ENCODE measurements at places on chromosomes 5 and 9.
A peak's percentile ranks its signal among the peaks of the same experiment; 100 is the strongest.

DNA sequence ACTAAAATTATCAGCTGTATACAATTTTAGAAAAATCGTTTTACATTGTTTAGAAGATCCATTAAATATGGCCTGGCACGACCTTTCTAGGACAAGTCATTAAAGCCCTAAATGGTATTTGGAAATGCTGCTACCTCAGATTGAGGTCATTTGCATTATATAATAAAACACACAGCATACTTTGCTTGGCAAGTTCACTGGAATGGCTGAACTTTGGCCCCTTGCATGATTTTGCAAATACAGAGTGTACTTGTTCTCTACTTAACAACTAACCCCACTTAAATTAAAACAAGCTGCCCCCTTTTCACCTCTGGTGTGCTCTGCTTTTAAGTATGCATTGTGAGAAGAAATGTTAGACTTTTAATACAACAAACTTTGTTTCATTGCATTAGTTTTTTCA, 860.1 kb downstream of the PTPRD start:
- DNase-seq = no peak

DNA sequence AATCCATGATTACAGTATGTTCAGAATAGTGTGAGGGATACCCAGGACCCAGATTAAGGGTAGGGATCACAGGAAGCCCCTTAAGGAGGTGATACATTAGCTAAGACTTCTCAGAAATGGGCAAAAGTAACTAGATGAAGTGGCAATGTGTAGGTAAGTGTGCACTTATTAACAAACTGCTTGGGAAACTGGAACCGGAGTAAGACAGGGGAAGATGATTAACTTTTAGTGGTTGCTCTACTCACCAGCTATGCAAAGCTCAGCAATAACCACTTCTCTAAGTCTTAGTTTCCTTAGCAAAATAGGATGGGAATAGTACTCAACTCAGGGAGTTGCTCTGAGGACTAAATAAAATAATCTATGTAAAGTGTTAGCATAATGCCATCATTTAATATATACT, 182.2 kb downstream of the MCTP1 start:
- no peak for DNase-seq

- no peak for DNase-seq
These were observed 52.5 kb upstream of the CDKN2AIPNL start for GRCh38 chr5:134463991-134464760.

- no peak for DNase-seq
These were observed 508.8 kb downstream of the SEMA5A start for GRCh38 chr5:9037048-9037447.

GRCh38 chr9:109109967-109110328, 9.8 kb downstream of the TMEM245 start:
- no peak for DNase-seq

DNA sequence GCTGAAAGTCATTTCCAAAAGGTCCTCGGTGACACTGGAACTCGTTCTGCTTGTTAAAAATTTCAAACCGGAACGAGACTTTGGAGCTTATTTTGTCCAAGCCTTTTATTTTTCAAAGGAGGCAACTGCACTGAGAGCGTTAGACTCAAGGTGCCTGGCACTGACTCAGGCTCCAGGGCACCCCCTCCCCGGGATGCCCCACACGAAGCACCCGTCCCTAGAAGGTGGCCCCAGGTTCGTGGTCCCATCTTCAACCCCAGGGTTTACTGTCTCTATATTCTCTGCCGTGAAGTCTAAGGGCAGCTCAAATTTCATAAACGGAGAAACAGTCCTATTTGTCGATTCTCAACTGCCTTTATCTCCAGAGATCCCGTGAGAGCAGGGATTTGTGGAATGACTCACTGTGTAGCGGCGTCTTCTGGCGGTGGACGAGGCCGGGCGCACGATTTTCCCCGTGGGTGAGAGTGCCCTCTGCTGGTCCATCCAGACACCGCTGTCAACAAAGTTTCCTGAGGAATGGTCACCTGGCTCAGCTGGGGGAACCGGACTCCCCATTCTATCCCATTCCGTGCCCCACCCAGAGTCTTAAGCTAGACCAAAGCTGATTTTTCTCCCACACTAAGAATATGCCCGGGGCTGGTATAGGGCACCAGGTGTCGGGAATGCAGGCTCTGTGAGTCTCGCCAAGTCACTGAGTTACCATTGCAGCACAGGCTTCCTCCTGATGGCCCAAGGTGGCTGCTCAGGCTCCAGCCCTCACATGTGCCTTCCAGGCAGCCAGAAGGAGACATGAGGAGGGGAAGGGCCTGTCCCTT, 27.1 kb upstream of the SLC6A19 start:
- no peak for DNase-seq

- no peak for DNase-seq
These were observed 292.4 kb downstream of the EFNA5 start for GRCh38 chr5:107378218-107378899.

GRCh38 chr5:150764530-150764929, 5.7 kb upstream of the DCTN4 start:
- no peak for DNase-seq

GRCh38 chr9:110744715-110745384, 76.3 kb downstream of the MUSK start:
- DNase-seq = no peak

DNA sequence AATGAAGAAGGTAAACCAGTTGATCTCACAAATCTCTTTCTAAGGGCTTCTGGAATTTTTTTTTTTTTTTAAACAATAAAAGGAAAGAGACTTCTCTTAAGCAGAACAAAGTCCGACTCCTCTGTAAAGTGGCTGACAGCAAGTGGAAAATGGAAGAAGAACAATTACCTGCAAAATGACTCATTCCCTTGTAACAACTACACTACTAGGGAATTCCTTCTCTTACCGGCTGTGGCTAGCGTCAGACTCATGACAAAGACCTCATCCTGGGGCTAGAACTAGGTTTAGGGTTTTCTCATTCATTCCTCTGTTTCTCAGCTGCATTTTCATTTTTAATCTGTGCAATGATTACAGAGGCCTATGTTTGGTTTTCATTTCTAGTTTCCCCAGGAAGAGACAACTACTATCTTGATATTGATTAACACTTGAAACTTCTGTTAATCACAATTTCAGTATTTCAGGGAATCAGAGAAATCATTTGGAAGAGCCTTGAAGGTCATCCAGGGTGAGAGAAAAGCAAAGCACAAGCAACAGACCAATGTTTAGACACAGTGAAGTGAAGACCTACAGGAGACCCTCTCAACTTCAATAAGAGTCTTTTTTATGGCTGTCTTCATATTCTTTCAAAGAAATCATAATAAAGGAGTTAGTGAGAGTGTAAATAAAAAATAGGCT, 437.9 kb downstream of the RAB3C start:
- DNase-seq = no peak

DNA sequence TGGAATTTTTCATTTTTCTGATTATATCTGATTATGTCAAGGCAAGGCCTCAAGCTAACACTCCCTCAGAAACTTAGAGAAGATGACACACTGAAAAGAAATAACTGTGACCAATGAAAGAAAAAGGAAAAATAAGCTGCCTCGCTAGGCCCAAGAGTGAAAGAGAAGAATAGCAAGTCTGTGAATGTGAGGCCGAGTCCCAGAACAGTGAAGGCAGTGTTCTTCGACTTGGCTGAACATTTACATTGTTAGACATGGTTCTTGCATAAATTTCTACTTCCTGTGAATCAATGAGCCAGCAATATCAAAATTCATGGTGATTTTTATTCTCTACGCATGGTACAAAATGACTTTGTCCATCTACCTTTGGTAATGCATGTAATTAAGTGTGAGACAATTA, at the start of gene ATP10B:
ATP10B (minus strand) TSS at position 163 of the 400 bp plus-strand sequence. CDS start 164,137 bp downstream, outside the sequence.
- DNase-seq = no peak

- no peak for DNase-seq
These were observed 152.7 kb upstream of the ACTBL2 start for GRCh38 chr5:57635146-57635777.

- no peak for DNase-seq
These were observed 36.7 kb downstream of the PRRT1B start for GRCh38 chr9:131582056-131582455.

- peak; percentile 56 for DNase-seq
These were observed 78.1 kb downstream of the CFAP95 start for GRCh38 chr9:69898714-69899209.

GRCh38 chr5:5711592-5711991, 289.1 kb downstream of the ICE1 start:
- no peak for DNase-seq

DNA sequence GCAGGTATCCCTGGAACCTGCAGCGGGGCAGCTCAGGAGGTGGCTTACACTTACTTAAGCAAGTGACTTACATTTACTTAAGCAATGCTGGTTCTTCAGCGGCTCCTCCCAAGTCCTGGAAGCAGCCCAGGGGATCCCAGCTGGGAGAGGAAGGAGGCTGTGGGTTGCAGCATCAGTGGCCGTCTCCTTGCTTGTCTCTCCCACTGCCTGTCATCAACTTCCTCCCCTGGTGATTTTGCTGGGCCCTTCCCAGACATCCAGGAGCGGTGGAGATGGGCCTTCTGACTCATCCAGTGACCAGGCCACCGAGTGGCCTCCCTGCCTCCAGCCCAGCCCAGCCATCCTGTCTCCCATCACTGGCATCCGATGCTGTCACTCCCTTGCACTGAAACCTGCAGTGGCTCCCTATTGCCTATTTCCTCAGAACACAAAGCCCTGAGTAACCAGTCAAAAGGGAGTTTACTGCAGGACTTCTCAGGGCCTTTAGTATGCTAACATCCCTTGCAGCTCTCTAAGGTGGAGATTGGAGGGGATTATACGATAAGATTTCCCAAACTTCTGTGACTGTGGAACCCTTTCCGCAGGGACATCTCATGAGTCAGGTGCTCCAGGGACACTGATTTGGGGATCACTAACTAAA, 155.9 kb upstream of the PHYKPL start:
- DNase-seq = no peak

DNA sequence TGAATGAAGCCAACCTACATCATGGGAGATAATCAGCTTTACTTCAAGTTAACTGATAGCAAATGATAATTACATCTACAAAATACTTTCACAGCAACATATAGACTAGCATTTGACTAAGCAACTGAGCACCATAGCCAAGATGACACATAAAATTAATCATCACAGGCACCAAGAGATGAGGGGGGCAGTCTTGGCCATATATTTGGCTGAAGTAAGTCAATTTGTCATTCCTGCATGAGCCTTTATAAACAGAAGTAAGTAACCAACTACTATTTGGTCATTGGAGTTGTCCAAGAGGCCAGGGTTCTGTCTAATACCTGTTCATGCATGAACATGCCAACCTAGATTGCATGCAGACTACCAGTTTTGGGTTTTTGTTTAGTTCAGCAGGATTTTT, 53.6 kb downstream of the PDCD1LG2 start:
- DNase-seq = no peak

DNA sequence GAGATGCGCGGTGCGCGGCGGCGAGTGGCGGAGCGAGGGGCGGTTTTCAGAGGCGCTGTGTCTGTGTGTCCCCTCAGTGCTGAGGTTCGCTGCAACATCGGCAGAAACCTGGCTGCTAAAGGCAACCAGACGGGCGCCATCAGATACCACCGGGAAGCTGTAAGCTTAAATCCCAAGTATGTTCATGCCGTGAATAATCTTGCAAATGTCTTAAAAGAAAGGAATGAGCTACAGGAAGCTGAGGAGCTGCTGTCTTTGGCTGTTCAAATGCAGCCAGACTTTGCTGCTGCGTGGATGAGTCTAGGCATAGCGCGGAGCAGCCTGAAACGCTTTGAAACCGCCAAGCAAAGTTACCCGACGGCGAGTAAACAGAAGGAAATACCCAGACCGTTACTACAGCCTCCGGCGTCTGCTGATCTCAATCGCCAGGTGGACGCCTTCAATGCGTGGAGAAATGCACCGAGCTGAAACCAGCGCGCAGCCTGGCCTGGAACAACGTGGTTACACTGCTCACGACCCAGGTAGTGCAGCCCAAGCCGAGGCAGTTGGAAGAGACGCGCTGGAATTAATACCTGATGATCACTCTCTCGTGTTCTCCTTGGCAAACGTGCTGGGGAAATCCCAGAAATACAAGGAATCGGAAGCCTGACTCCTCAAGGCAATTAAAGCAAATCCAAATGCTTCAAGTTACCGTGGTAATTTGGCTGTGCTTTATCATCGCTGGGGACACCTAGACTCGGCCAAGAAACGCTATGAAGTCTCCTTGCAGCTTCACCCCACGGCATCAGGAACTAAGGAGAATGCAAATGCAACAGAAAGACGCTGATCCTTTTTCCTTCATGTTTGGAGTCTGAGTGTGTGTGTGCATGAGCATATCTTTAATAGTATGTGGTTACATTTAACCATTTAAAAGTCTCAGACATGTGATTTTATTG, 15.9 kb downstream of the OR2V1 start:
- no peak for DNase-seq

DNA sequence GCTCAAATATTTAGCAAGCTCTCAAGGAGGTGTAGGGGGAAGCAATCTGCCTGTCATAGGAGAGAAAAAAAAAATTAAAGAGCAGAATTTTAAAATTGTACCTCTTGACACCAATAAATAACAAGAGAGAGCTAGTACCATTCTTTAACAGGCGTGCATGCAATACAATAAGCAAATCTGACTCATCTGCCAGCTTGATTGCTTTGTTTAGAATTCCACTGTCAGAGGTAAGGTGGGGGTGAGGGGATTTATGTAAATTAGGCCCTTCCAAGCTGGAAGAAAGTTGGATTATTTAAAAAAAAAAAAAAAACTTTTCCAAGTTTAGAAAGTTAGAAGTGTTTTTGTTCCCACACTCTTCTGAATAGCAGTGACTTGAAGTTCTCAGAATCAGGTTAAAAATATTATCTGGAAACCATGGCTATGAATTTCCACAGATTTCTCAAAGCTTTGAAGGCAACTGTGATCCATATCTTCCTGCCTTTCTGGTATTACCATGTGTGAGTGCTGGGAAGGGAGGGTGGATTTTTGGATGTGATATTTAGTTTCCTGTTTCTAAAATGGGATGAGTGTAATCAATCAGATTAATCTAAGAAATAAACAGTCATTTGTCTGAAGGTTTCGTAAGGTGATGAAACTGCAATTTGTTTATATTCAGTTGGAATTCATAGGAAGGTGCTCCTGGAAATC, 477.5 kb downstream of the TLE4 start:
- DNase-seq = no peak

GRCh38 chr5:161230221-161230620, 316.3 kb downstream of the GABRB2 start:
- no peak for DNase-seq

All from C1 segment of cervical spinal cord (tissue), 14 donors.